ENCODE measurements at places on chromosomes 4 and X.

DNA sequence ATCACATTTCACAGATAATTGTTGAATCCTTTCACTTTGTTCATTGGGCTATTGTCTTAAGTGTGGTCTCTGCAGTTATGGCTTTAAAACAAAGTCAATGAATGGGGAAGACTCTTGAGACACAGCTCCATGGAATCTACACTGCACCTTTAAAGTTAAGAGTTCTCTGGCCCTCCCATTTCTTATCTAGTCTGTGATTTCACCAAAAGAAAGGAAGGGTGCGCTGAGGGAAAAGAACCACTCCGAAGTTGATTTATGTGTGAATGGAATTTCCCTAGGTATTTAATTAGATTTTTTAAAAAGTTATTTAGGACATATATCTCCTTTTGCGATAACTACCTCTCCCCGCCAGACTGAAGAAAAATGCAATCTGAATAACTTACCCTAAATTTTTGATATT, 2.5 kb downstream of the SEPTIN11 start:
- DNase-seq = no peak

DNA sequence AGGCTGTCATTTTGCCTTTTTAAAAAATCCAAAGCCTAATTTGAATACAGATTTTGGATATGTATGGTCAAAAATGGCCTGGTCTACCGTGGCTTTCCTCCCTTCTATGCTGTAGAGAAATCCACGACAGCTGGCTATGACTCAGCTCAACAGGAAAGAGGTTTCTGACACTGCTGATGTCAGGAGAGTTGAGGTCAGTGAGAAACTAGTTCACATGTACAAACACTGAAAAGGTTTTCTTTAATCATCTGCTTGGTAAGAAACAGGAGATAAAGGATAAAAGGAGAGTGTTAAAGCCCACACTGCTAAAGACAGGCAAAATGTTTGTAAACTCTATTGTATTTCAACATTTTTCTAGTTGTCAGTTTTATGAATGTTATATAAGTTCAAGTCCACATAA, 113.9 kb downstream of the NYX start:
- DNase-seq = peak; percentile 58

GRCh38 chr4:79756140-79756895, 316.7 kb downstream of the ANTXR2 start:
- no peak for DNase-seq

GRCh38 chr4:130698251-130698650, 1602.3 kb downstream of the C4orf33 start:
- DNase-seq = no peak

DNA sequence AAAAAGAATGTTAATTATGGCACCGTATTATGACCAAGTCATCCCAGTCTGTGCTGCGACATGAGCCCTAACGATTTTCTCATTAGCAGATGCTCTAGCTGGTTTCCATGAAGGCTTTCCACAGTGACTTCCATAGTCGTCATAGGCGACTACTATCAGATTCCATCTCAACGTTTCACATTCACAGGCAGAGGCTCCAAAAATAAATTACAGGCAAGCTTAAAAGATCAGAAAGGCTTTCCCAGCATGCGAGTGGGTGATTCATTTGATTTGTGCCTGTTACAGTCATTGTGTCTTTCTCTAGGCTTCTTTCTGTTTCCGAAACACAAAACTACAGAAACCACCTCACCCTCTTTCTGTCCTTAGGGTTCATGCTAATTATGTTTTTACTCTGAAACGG, 43.2 kb downstream of the PALLD start:
- no peak for DNase-seq

DNA sequence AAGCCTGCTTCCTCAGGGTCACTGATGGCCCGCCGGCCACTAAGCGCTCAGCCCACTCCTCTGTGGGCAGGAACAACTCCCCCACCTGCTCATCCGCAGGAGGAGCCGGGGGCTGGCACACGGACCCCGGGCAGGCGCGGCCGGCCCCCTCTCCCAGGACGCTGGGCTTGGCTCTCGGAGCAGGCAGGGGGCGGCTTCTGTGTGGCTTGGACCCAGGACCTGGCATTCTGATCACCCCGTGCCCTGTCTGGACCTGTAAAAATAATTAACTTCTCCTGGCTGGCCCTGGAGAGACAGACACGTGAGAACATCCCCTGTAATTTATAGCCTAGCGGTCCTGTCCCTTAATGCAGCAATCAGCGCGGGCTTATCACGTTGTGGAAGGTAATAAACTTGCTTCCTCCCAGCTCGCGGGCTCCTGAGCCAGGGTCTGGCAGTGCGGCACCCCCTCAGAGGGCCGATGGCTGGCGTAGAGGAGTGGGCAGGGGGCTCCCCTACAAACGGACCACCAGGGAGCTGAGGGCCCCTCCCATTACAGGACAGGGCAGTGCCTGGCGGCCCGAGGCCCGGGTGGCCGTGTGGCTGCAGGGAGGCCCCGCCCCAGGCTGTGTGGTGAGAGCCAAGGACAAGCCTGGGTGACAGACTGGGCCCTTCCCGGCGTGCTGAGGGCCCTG, 84.5 kb upstream of the NKX1-1 start:
- no peak for DNase-seq

DNA sequence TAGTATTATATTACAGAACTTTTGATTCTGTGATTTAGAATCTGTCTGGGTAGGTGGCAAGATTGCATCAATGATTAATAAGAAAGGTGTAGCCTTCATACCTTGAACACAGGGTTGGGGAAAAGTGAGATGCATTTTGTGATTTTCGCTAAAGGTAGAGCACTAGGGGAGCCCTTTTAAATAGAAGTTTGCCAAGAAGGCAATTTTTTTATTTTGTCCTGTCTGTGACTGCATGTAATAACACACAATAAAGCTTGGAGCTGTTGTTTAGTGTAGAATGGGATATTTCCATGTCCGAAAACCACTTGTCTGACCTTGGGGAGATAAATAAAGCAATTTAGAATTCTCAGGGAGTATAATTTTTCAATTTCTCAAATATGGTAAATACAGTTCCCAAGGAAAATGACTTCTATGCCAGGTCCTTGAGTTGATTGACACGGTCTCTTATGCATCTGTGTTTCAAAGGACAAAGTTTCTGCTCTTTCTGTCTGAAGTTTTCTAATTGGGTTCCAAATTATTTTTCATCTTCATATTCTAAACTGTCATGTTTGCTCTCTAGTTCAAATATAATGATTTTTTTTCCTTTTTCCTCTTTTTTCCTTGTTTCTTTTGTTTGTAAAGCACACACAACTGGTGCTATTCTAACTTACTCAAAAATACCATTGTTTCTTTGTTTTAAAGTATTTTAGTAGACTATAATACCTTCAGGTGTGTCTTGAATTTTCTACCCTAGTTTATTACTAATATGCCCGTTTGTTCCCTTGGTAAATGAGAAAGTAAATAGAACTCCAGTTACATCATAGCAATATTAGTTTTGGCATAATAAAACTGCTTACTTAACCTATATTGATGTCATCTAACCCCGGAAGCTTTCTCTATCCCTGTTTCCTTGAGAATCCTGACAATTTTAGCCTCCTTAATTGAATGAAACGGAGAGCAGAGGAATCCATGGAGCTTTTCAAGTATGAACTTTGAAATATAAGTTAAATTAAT, 87.8 kb upstream of the BMPR1B start:
- DNase-seq = no peak

DNA sequence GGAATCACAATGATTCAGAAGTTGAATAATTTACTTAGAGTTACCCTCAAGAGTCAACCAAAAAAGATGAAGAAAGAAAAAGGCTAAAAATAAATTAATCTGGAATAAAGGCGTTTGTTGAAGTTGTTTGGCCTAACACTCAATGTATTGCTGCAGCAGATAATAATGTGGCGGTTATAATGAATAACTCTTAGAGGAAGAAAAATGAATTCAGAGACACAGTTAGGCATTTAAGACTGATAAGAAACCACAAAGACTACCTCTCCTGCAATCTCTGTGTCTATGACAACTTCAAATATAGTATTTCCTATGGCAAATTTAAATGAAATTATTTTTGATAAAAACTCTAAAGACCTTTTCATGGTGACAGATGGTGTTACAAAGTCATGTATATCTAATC, 1369.1 kb upstream of the AGA start:
- DNase-seq = no peak

- no peak for DNase-seq
These were observed 418.8 kb upstream of the ZFP42 start for GRCh38 chr4:187576751-187577150.

DNA sequence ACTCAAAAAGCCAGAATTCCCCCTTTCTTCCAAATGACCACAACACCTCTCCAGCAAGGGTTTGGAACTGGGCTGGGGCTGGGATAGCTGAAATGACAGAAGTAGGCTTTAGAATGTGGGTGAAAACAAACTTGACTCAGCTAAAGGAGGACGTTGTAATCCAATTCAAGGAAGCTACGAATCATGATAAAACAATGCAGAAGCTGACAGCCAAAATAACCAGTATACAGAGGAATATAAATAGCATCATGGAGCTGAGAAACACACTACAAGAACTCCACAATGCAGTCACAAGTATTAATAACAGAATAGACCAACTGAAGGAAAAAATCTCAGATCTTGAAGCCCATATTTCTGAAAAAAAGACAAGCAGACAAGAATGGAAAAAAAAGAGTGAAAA, 95.8 kb upstream of the TET2 start:
- DNase-seq = no peak

DNA sequence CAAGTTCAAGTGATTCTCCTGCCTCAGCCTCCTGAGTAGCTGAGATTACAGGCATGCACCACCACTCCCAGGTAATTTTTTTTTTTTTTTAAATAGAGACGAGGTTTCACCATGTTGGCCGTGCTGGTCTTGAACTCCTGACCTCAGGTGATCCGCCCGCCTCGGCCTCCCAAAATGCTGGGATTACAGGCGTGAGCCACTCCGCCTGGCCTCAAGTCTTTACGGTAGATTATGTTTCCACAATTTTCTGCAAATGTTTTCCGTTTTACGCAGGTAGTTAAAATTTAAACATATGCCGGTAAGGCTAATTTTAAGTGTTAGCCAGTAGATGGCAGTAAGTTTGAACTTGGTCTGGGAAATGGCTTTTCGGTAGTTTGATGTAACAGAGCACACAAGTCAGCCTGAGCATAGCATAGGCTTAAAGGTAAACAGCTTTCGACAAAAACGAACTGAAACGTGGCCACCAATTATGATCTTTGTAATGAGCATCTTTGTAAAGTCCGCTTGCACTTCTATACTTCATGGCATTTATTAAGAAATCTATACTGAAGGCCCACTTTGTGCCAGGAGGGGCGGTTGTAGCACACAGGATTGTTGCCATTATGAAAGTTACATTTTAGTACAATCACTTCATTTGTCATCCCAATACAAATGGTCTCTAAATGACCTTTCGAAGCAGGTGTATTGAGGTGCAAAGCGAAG, 31.1 kb downstream of the CCKAR start:
- peak; percentile 50 for DNase-seq

GRCh38 chr4:116015062-116015461, 901.6 kb upstream of the NDST4 start:
- DNase-seq = no peak
